ENCODE measurements at places on chromosomes 7 and 10. TPM values are rescaled to one million over a fixed set of nuclear protein-coding genes. Genes with fewer than 3 reads are reported as not detected.

ZNF853 gene
- total RNA-seq = 0.65 TPM

PPP1R3A gene
- not detected for total RNA-seq

TAS2R5 gene
- 1.5 TPM for total RNA-seq

CABCOCO1 gene
- total RNA-seq = 0.76 TPM

AKR1D1 gene
- total RNA-seq = not detected

DNAJC12 gene
- total RNA-seq = 4.9 TPM

PNLIP gene
- not detected for total RNA-seq

CDK14 gene
- 13.6 TPM for total RNA-seq

ABCC2 gene
- 0.86 TPM for total RNA-seq

NPSR1 gene
- total RNA-seq = not detected

SPDYE16 gene
- not detected for total RNA-seq

STK32C gene
- total RNA-seq = 6.9 TPM

OR6V1 gene
- total RNA-seq = not detected

CD36 gene
- total RNA-seq = 4.9 TPM

WEE2 gene
- total RNA-seq = not detected

PRPS1L1 gene
- not detected for total RNA-seq

PCGF5 gene
- total RNA-seq = 37.6 TPM

STEAP1 gene
- total RNA-seq = 39.6 TPM

NRP1 gene
- total RNA-seq = 219 TPM

PKD2L1 gene
- total RNA-seq = not detected

TFR2 gene
- total RNA-seq = 0.38 TPM

KCNH2 gene
- total RNA-seq = under 0.01 TPM

CLEC2L gene
- total RNA-seq = not detected

CUBN gene
- total RNA-seq = 11.8 TPM

CNPY1 gene
- not detected for total RNA-seq

PLXDC2 gene
- total RNA-seq = 1.5 TPM

DNAJB6 gene
- 101 TPM for total RNA-seq

PLA2G12B gene
- total RNA-seq = not detected

NXPH1 gene
- total RNA-seq = not detected

FAM25G gene
- not detected for total RNA-seq

LRRC18 gene
- total RNA-seq = not detected

HIP1 gene
- 44.7 TPM for total RNA-seq

VGF gene
- total RNA-seq = 0.10 TPM

TET1 gene
- 1.3 TPM for total RNA-seq

OPN1SW gene
- total RNA-seq = not detected

ADCY1 gene
- 0.67 TPM for total RNA-seq

SCIN gene
- 0.33 TPM for total RNA-seq

CYP2C19 gene
- total RNA-seq = not detected

DYDC2 gene
- not detected for total RNA-seq

PILRA gene
- 0.38 TPM for total RNA-seq

Data from vein endothelial cell (primary cell).